Fibroblast of skin of right quadriceps (primary cell): ENCODE measurements at places on chromosomes 1 and 21.
A peak's percentile ranks its signal among the peaks of the same experiment; 100 is the strongest.

GRCh38 chr1:247175458-247175857 is 3.6 kb upstream of the ZNF124 start:
- no peak for DNase-seq

GRCh38 chr1:154773551-154773950 is 96.5 kb downstream of the KCNN3 start:
- DNase-seq = no peak

DNA sequence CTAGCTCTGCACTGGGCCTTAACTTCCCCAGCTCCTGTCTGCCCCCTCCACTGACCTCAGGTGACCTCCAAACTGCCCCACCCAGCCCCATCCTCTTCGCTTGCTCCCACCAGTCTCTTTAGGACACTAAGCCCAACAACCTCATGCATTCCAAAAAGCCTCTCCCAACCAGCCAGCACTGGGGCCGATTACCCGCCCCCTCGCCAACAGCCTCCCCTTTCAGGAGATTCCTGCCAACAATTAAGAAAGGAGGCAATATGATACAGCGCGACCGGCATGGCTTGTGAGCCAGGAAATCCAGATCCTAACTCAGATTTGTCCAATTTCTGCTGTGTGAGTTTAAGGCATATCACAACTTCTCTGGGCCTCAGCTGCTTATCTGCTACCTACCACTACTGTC is 14.7 kb downstream of the KANK4 start:
- DNase-seq = no peak

DNA sequence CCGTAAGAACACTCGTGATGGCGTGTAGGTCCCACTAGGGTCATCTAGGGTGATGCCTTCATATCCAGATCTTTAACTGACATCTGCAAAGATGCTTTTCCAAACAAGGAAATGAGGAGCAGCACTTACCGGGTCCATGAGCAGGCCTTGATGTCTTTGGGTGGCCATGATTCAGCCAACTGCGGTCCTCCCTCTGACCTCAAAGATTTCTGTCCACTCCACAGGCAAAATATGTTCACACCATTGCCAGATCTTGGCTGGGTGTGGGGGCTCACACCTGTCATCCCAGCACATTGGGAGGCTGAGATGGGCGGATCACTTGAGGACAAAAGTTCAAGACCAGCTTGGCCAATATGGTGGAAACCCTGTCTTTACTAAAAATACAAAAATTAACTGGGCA is 18.2 kb downstream of the TRPM2 start:
- DNase-seq = no peak

- DNase-seq = no peak
Measured at GRCh38 chr1:175269151-175269550, 76.6 kb upstream of the KIAA0040 start.

- DNase-seq = no peak
Measured at GRCh38 chr21:45468971-45469272, 64.0 kb downstream of the COL18A1 start.

DNA sequence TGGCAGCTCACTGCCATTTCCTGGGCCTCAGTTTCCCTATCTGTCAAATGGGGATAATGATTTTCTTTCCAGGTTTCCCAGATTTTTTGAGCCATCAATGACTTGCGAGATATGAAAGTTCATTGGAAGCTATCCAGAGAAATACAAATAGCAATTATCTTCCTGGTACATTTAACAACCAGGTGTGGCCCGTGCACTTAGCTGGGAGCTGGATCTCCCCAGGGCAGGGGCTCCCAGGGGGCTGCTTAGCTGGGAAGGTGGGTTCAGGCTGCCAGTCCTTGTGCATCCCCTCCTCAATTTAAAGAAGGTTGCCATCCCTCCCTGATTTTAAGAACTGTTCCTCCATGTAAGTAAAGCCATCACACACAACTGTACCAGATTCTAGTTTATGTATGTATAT is 3.6 kb upstream of the TMEM54 start:
- DNase-seq = no peak

DNA sequence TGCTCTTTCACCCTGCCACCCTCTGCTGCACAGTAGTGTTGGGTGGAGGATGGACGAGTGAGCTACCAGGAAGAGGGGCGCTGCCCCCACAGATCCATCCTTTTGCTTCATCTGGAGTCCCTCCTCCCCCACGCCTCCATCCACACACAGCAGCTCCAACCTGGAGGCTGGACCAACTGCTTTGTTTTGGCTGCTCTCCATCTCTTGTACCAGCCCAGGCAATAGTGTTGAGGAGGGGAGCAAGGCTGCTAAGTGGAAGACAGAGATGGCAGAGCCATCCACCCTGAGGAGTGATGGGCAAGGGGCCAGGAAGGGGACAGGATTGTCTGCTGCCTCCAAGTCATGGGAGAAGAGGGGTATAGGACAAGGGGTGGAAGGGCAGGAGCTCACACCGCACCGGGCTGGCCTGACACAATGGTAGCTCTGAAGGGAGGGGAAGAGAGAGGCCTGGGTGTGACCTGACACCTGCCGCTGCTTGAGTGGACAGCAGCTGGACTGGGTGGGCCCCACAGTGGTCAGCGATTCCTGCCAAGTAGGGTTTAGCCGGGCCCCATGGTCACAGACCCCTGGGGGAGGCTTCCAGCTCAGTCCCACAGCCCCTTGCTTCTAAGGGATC is 8.5 kb downstream of the CHRNB2 start:
- DNase-seq = no peak

DNA sequence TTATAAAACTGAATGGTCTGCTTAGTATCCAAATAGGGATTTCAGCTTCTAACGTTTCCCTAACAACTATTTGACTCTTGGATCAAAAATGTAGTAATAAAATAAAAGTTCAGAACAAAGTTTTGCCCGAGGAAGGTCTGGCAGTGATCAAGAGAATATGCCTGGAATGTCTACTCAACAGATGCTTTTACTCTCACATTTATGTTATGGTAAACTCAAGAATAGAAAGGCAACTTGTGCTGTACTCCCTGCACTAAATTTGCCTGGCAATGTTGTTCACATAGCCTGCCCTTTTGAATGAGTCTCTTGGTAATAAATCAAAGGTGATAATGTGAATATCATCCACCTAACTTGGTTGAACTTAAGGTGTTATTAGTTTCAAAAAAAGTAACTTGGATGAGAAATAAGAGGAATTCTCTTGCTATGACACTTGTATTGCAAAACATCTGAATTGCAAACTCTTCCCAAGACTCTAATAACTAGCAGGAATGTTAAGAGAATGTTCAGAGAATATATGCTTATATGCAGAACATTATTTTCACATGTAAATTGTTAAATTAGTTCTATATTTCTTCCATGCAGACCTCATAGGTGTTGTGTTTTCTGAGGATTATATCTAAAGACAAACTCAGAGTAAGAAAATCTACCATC is 215.8 kb downstream of the COL24A1 start:
- DNase-seq = peak; percentile 75

DNA sequence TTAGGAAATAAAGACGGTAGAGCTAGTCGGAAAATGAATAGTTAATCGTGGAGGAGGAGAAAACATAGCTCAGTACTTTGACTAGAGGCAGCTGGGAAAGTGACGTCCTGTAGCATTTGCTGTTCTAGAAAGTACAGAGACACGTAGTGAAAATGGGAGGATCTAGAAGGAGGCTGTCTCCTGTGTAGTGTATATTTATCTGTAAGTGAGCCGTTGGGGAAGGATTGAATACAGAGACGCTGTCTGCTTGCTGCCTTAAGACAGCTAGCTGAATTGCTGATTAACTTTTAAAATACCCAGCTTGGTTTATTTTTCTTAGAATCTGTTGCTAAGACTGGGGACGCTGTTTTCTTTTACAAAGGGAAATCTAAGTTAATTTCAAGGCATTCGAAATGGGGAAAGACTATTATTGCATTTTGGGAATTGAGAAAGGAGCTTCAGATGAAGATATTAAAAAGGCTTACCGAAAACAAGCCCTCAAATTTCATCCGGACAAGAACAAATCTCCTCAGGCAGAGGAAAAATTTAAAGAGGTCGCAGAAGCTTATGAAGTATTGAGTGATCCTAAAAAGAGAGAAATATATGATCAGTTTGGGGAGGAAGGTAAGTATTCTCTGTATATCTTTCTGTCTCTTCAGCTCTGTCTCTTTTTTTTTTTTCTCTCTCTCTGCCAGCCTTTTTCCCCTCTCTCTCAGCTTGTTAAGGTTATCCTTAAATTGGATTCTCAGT is at the start of gene DNAJB4:
DNAJB4 (plus strand) TSS at position 221 of the 729 bp plus-strand sequence; CDS start at position 393, 172 bp downstream.
- peak; percentile 98 for DNase-seq

GRCh38 chr21:20999659-21000058 is 1.4 kb downstream of the NCAM2 start:
- peak; percentile 57 for DNase-seq

DNA sequence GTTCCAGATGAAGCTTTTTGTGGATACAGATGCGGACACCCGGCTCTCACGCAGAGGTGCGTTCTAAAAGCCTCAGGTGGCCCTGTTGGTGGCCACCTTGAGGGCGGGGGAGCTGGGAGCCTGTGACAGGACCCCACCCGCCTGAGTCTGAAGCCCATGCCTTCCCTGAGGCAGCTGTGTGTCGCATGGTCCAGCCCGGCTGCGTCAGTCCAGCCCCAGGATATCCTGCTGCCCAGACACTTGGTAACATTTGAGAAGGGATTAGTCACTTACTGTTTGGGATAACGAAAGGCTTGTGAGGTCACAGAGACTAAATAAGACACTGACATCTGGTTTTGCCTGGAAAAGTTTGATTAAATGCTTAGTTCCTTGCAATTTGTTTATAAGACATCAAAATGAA is 68.9 kb downstream of the UCK2 start:
- DNase-seq = peak; percentile 82

GRCh38 chr1:208445758-208446203 is 201.6 kb upstream of the PLXNA2 start:
- DNase-seq = no peak

DNA sequence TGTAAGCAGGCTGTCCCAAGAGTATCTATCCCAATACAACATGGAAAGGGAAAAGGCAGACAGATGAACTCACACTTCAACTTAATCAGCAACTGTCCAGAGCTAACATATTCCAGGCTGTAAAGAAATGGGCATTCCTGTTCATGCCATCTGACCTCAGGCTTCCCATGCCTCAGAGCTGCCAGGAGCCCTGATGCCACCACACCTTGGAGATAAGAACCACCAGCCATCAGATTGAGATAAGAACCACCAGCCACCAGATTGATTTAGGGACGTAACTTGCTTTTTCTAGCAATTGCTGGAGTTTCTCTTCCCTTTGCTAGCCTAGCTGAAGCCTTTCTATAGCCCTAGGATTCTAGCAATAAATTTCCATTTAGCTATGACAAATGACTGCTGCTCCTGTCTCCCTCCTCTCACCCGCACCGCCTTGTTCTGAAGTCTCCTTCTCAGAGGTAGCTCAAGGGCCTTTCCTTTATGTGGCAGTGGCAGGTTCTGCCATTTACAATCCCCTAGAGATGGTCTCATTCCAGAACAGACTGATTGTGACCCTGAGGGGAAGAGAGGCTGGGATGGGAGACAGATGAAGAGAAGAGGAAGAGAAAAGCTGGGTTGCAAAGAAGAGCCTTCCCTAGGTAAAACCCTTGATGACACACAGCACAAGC is 88.0 kb upstream of the CTTNBP2NL start:
- no peak for DNase-seq

DNA sequence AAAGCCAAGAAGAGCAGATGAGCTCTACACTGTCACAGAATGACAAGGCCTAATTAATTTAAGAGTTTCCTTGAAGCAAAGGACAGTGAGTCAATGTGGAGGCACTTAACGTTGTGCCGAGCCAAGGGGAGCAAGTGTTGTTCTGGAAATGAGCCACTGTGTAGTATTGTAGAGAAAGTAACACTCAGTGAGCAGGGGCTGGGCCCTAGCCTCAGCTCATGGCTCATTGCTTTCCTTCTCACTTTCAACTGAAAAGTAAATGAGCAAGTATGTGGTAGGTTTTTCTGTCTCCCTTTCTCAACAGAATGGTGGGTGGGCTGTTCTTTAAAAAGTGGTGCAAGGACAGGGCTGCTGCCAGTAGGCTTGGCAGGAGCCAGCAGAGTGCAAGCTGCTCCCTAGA is 11.8 kb upstream of the KIAA0040 start:
- no peak for DNase-seq

GRCh38 chr21:40863839-40864238 is 16.9 kb upstream of the DSCAM start:
- DNase-seq = no peak

DNA sequence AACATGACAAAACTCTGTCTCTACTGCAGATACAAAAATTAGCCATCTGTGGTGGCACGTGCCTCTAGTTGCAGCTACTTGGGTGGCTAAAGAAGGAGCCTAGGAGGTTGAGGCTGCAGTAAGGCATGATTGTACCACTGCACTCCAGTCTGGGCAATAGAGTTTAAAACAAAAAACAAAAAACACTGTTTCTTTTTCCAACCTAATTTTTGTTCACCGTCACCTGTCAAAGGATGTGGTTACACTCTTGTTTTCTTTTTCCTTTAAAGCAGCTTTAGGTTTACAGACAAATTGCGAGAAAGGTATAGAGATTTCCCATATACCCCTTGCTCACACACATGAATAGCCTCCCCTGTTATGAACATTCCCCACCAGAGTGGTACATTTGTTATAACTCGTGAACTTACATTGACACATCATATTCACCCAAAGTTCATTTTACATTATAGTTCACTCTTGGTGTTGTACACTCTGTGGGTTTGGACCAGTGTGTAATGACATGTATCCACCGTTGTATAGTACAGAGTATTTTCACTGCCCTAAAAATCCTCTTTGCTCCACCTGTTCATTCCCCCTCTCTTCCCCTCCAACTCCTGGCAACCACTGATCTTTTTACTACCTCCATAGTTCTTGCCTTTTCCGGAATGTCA is 26.2 kb downstream of the SMG7 start:
- no peak for DNase-seq

DNA sequence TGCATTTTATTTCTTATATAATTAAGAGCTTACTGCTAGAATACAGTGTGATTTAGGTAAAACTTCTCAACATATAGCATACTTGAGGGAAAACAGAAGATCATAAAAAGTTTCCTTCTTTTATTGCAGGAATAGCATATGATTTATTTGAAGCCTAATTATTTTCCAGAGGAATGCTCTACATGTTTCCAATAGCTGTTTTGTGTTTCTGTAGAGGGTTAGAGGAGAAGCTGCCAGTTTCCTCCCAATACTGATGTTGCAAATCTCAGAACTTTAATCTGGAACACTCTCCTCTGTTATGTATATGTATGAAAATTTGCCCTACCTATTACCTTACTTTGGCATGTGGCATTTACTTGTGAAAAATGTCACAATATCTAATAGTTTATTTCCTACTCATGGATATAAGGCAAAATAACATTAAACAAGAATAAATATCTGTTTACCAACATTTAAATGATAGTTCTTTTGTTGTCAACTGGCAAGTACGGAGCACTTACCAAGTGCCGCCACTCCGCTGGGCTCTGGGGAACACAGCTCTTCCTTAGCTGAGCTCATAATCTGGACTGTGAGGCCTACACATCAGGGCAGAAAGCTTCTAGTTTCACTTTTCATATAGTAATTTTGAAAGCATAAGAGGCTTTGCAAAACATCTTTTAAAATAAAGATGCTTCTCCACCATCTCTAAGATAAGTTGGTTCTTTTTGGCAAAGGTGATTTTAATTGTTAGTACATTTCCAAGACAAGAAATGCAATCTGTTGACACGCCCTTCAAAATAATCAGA is 239.8 kb upstream of the C1orf105 start:
- DNase-seq = peak; percentile 61

- DNase-seq = no peak
Measured at GRCh38 chr1:113369040-113369439, 21.3 kb upstream of the MAGI3 start.

- DNase-seq = peak; percentile 24
Measured at GRCh38 chr1:86445919-86446318, 21.9 kb downstream of the CLCA2 start.
